Upper lobe of right lung (tissue), 1 donor: ENCODE measurements at places on chromosomes 3 and 15.

DNA sequence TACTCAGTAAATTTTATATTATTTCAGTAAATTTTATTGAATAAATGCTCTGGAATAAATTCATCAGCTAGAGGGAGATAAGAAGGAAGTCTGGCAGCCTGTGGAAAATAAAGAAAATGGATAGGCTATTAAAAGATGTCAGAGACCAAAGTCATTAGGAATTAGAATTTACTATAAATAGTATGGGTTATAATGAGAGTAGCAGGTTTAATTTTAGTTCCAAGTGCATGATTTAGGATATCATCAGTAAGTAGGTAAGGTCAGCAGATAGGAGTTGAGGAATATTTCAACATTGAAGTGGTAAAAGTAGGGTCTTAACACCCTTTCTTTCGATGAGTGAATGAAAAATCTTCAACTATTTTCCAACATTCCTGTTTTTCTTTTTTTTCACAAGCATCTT lies 64.6 kb downstream of the SNRPN start:
- no peak for DNase-seq

GRCh38 chr3:97778152-97778551 lies 13.6 kb downstream of the ARL6 start:
- no peak for DNase-seq

GRCh38 chr15:66154581-66154980 lies 99.0 kb downstream of the MEGF11 start:
- DNase-seq = no peak

DNA sequence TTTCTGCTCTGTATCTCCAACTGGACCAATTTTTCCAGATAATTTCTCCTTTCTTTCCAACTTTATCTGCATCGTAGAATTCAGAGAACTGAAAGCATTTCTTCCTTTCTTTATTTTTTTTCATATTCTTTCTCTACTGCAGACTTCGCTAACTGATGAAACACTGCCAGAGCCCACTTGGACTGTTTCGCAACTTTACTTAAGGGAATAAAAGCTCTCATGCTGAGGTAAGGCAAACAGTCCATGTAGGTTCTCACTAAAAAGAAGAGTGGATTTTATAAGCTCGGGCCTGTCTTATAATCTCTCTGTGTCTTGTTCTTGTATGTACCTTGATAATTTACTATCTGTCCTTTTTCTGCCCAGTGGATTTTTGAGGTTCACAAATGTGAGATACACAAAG lies 163.5 kb downstream of the CNTN4 start:
- peak; percentile 19 for DNase-seq

- DNase-seq = no peak
Measured at GRCh38 chr3:60344340-60344739, 906.9 kb downstream of the FHIT start.
